ENCODE measurements at places on chromosomes 5 and 9.

- no peak for DNase-seq
Observed at GRCh38 chr9:5976674-5977397, 38.6 kb downstream of the RANBP6 start.

- DNase-seq = peak; percentile 60
Observed at GRCh38 chr9:78325343-78325742, 28.4 kb downstream of the PSAT1 start.

GRCh38 chr5:151139015-151139414 is 18.6 kb downstream of the ANXA6 start:
- DNase-seq = no peak

DNA sequence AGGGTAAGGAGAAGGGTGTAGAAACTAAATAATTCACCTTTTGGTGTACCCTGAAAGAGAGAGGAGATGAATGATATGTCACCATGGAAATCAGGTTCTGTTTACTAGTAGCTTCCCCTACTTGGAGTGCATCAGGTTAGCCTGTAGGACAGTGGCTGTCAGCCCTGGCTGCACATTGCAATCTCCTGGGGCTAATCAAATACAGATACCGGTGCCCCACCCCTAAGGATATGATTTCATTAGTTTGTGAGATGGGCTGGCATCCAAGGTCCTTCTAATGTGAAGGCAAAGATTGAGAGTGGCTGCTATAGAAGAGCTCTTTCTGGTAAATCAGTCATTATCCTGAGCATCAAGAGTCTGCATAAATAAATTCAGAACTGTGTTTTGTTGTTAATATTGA is 47.2 kb downstream of the INSYN2B start:
- no peak for DNase-seq

DNA sequence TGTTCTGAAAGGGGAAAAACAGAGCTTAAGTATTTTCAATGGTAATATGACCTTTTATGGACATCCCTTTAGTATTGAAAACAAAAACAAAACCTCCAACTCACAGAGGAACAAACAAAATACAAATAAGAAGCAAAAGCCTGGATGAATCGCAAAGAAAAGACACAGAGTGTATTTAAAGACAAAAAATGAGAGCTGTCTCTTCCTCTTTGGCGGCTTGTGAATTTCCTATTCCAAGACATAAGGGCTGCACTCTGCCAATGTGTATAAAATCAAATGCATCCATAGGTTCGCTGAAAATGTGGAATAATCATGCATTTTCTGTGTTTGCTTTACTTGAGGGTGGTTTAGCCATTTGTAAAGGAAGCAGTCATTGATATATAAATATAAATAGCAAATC is 739.3 kb upstream of the ZNF608 start:
- no peak for DNase-seq

- DNase-seq = no peak
Observed at GRCh38 chr9:106615118-106615889, 247.7 kb upstream of the ZNF462 start.

DNA sequence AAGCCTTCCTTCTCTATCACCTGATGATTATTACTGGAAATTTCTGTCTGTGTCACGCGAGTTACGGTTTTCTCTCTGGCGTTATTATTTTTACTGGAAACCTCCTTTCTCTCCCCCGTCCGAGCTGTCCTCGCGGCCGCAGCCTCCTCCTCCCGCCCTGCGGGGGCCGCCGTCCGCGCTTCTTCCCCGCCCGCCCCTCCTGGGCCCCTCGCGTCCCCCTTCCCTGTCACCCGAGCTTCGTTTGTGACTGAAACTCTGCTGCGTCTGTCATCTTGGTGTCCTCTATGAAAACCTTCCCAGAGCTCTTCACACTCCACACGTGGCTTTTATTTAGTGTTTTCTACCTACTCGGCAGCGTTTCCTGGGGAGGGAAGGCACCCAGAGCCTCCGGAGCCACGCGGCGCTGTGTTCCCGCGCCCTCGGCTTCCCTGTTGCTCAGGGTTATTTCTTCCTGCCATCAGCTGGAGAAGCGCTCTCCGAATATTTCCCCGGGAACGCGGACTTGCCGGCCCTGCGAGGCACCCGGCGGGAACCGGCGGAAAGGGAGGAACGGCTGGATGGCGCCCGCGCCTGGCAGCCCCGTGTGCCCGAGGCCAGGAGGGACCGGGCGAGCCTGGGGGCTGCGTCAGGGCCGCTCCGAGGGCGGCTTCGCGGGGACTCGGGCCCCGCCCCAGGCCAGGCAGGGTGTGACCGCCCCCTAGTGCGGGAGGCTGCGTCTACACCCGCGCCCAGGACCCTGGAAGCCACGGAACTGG is 33.9 kb downstream of the TRIP13 start:
- peak; percentile 58 for DNase-seq

- no peak for DNase-seq
Observed at GRCh38 chr5:141657937-141658545, 6.8 kb upstream of the FCHSD1 start.

DNA sequence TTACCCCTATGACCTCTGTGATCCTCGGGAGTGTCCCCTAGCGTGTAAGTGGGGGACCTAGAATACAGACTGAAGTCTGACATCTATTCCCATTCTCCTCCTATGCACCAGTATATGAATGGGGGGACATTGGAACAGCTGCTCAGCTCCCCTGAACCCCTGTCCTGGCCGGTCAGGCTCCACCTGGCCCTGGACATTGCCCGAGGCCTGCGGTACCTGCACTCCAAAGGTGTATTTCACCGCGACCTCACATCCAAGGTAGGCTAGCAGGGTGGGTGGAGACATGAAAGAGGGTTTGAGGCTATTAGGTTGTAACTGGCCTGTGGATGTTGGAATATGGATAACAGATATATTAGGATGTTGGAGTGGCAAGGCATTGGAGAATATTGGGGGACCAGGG is 1.7 kb downstream of the TESK1 start:
- DNase-seq = no peak

DNA sequence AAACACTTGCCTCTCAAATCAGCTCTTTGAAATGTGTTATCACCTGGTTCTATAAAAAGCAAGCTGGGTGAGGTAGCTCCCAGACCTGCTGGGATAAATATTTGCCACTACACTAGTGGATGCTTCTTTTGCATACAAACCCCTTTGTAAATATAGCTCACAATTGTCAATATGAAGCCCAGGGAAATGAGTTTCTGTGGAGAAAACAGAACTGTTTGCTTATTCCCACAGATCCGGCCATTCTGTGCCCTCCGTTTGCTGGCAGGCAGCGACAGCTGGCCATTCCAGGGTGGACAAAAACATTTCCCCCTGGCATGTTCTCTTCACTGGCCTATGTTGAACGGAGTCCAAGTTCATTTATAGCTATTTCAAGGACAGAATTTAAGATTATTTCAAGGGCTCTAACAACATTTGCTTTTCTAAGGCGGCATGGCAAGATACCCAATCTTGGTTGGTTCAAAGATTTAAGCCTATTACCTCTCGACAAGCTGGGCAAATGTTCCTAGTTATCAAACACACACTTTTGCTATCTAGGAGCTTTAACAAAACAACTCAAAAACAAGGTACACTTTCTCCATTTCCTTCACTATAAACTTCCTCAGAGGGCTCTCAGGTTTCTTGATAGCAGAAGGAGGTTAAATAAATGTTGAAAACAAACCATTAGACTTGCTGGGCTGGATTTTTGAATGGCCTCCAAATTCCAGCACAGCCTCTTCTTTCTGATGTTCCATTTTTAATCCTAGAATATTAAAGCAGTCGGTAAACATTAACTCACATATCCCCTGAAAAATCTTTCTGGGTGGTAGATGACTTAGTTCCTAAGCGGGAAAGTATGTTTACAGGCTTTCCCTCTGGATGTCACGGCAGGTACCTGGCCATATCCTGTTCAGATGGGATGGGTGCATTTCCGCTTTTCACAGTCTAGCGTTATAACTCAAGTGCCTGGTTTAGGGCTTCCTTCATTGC is 332.3 kb downstream of the PLK2 start:
- DNase-seq = no peak

DNA sequence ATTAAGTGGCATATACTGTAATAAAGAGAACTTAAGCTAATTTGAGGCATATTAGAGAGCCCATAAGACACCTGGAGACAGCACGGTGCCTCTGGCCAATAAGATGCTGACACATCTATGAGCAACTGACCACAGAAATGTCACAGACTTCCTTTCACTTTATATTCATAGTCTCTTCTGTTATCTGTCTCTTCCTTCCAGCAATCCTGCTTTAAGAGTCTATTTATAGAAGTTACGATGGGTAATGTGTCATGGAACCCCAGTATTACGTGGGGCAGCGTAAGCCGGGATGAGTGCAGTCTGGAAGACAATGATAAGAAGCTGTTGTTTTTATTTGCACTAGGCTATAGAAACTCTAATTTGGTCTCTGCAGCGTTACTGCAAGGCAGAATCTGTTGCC is 136.8 kb downstream of the CFAP90 start:
- no peak for DNase-seq

DNA sequence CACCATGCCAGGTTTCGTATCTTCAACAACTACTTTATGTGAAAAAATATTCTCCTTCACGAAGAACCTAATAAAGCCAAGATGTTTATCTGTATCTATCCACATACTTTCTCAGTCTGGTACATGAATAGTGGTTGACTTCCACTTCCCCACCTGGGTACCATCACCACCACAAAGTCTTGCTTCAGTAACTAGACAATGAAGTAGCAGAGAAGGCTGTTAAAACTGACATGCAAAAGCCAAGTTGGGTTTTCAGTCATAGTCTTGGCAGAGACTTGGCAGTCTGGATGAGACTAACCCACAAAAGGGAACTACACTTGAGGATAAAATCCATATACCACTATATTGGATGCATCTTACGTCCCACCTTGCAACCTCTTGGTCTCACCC is 5.0 kb downstream of the P4HA2 start:
- DNase-seq = no peak

GRCh38 chr5:78509884-78510769 is 138.4 kb downstream of the LHFPL2 start:
- peak; percentile 76 for DNase-seq

- peak; percentile 19 for DNase-seq
Observed at GRCh38 chr5:133827011-133827410, 141.4 kb downstream of the C5orf15 start.

DNA sequence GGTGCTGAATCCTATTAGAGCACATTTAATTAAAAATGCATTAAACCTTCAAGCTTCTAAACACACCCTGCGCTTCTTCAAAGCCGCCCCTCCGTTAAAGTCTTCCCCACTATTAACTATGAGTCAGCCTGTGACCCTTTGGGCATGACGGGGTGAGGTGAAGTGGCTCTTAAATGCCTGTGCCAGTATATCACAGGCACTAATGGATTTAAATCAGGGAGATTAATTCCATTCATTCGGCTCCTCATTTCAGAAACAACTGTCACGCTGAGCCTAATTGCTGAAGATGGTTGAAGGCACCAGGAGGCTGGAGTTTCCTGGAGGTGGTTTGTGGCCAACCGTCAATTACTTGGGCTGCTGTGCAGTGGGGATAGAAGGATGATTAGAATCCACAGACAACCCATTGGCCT is 192.6 kb upstream of the MSX2 start:
- no peak for DNase-seq

DNA sequence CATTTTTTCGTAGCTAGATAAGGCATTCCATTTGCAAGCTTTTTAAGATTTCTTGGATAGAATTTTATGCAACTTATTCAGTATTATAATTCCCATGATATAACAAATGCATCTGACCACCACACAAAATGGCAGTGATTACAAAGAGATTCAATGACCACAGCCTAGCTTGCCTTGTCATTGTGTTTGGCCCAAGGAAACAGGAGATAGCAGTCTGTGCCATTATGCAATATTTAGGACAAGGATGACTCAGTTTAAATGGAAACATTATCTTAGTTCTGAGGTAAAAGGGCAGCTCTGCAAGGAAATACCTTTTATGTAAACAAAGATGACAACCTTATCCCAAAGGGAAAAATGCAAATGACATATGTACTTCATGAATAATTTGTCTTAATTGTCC is 89.8 kb downstream of the NUDT12 start:
- DNase-seq = no peak

DNA sequence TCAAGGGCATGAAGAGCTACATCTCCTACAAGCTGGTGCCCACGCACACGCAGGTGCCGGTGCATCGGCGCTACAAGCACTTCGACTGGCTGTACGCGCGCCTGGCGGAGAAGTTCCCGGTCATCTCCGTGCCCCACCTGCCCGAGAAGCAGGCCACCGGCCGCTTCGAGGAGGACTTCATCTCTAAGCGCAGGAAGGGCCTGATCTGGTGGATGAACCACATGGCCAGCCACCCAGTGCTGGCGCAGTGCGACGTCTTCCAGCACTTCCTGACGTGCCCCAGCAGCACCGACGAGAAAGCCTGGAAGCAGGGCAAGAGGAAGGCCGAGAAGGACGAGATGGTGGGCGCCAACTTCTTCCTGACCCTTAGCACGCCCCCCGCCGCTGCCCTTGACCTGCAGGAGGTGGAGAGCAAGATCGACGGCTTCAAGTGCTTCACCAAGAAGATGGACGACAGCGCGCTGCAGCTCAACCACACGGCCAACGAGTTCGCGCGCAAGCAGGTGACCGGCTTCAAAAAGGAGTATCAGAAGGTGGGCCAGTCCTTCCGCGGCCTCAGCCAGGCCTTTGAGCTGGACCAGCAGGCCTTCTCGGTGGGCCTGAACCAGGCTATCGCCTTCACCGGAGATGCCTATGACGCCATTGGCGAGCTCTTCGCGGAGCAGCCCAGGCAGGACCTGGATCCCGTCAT is 1.4 kb downstream of the SNX18 start:
- DNase-seq = no peak

DNA sequence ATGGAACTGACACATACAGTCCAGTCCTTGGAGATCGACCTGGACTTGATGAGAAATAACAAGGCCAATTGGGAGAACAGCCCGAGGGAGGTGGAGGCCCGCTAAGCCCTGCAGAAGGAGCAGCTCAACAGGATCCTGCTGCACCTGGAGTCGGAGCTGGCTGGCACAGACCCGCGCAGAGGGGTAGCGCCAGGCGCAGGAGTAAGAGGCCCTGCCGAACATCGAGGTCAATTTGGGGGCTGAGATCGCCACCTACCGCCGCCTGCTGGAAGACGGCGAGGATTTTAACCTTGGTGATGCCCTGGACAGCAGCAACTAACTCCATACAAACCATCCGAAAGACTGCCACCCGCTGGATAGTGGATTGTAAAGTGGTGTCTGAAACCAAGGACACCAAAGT is 1610.1 kb upstream of the ACO1 start:
- DNase-seq = no peak

DNA sequence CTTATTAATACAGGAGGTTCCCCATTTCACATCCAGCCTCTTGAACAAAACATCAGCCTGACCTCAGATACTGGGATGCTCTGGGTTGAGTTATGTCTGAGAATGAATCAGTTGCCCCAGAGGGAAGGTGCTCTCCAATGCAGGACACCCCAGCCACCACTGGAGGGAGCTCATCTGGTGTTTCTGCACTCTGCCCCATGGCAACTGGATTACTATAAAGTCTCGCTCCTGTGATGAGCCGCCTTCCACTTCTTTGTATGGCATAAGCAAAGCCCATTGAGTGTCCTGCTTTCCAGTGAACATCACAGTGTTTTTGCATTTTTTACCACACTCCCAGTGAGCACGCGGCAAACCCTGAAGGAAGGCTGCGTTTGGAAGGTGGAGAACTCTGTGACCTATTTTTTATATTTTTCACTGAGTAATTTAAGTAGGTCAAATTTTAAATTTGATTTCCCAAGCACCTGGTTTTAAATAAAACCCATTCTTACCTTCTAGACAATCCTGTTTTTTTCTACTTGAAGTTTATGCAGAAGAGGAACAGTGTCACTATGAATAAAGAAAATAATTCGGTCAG is 176.9 kb upstream of the WWC1 start:
- no peak for DNase-seq

Measured in right forelimb (tissue), 1 donor.